ENCODE measurements at places on chromosomes 7 and 10. TPM values are rescaled to one million over a fixed set of nuclear protein-coding genes. Genes with fewer than 3 reads are reported as not detected.

Gene NRG3
- 10.7 TPM for total RNA-seq

Gene NAT16
- not detected for total RNA-seq

Gene CPN1
- not detected for total RNA-seq

Gene FXYD4
- not detected for total RNA-seq

Gene PTPRE
- 254 TPM for total RNA-seq
